ENCODE measurements at places on chromosomes 2 and 18. TPM values are rescaled to one million over a fixed set of nuclear protein-coding genes. Genes with fewer than 3 reads are reported as not detected.

- H3K27me3 ChIP-seq = peaks cover 3% of the 10 kb centered on the region
- H3K36me3 ChIP-seq = no peaks in the 10 kb centered on the region
- H3K4me1 ChIP-seq = peaks cover 2% of the 10 kb centered on the region
Observed at GRCh38 chr18:58102875-58103274, 58.8 kb downstream of the NEDD4L start.

GRCh38 chr18:37844209-37844970, 278.8 kb upstream of the CELF4 start:
- DNase-seq = no peak
- H3K4me1 ChIP-seq = no peaks in the 10 kb centered on the region
- no peaks in the 10 kb centered on the region for H3K36me3 ChIP-seq
- H3K27ac ChIP-seq = no peak overlapping the region
- H3K4me3 ChIP-seq = no peak overlapping the region

- no peak overlapping the region for H3K27ac ChIP-seq
- DNase-seq = no peak
- peaks cover 14% of the 10 kb centered on the region for H3K27me3 ChIP-seq
- H3K4me3 ChIP-seq = no peak overlapping the region
- H3K36me3 ChIP-seq = no peaks in the 10 kb centered on the region
- H3K4me1 ChIP-seq = peaks cover 4% of the 10 kb centered on the region
Observed at GRCh38 chr2:8966123-8966908, 37.2 kb downstream of the MBOAT2 start.

DNA sequence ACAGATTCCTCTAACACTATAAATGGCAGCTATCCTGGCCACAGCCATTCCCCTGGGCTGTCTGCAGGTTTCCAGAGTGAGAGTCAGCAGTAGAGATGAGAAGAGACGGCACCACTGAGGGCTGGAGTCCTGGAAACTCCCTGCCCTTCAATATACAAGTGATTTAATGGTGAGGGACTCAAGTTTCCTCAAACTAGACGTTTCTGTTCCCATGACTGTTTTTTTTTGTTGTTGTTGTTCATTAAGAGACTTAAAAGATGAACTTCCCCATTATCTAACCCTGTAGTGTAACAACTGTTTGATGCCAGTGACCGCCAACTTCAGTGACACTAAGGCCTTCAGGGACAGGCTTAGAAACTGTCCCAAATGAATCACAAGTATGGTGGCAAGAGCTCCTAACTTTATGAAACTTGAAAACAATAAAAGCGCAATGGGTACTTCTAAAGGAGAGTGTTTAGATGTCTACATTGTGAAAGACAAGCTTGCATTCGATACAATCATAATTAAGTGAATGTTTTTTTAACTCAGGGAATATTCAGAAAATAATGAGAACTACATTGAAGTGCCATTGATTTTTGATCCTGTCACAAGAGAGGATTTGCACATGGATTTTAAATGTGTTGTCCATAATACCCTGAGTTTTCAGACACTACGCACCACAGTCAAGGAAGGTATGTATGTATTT, 34.0 kb downstream of the IL1R2 start:
- no peaks in the 10 kb centered on the region for H3K27me3 ChIP-seq
- peaks cover under 1% of the 10 kb centered on the region for H3K4me1 ChIP-seq
- DNase-seq = no peak

- DNase-seq = no peak
- H3K27me3 ChIP-seq = peaks cover 12% of the 10 kb centered on the region
- H3K27ac ChIP-seq = no peak overlapping the region
- no peak overlapping the region for H3K4me3 ChIP-seq
Observed at GRCh38 chr18:57518533-57518932, 68.0 kb downstream of the FECH start.

GRCh38 chr18:3332376-3332775, 70.4 kb downstream of the MYL12B start:
- no peak for DNase-seq
- H3K27me3 ChIP-seq = peaks cover 7% of the 10 kb centered on the region
- H3K4me3 ChIP-seq = no peak overlapping the region
- H3K36me3 ChIP-seq = no peaks in the 10 kb centered on the region
- no peak overlapping the region for H3K27ac ChIP-seq

GRCh38 chr2:120323214-120323613, 22.7 kb upstream of the INHBB start:
- no peak overlapping the region for H3K4me3 ChIP-seq
- H3K4me1 ChIP-seq = peaks cover 4% of the 10 kb centered on the region
- DNase-seq = no peak
- H3K27ac ChIP-seq = no peak overlapping the region

DNA sequence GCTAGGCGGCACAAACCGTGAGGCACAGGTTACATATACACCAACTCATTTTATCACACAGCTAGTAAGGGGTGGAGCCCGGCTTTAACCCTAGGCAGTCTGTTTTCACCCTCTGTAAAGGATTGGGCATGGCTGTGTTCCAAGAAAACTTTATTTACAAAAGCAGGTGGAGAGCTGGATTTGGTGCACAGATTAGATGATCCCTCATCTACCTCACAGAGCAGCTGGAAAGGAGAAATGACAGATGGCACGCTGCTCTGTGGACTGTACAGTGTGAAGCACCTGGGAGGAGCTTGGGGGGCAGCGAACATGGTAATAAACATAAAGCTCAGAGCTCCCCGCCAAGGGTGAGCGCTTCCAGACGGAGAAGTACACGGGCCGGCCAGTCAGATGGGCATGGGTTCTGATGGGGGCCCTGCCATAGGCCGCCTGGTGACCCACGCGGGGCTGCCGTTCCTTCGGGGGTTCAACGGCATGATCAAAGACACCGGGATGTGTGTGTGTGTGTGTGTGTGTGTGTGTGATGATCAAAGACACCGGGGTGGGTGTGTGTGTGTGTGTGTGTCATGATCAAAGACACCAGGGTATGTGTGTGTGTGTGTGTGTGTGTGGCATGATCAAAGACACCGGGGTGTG, 862 bp upstream of the TMEM177 start:
- peaks cover 18% of the 10 kb centered on the region for H3K4me1 ChIP-seq
- peak overlapping the region; percentile 87 for H3K4me3 ChIP-seq
- H3K27ac ChIP-seq = peak overlapping the region; percentile 78
- H3K36me3 ChIP-seq = no peaks in the 10 kb centered on the region
- peaks cover 4% of the 10 kb centered on the region for H3K27me3 ChIP-seq
- no peak for DNase-seq

GRCh38 chr2:175567435-175568061, 386.0 kb upstream of the ATP5MC3 start:
- no peak overlapping the region for H3K27ac ChIP-seq
- DNase-seq = no peak
- peaks cover 3% of the 10 kb centered on the region for H3K4me1 ChIP-seq

DNA sequence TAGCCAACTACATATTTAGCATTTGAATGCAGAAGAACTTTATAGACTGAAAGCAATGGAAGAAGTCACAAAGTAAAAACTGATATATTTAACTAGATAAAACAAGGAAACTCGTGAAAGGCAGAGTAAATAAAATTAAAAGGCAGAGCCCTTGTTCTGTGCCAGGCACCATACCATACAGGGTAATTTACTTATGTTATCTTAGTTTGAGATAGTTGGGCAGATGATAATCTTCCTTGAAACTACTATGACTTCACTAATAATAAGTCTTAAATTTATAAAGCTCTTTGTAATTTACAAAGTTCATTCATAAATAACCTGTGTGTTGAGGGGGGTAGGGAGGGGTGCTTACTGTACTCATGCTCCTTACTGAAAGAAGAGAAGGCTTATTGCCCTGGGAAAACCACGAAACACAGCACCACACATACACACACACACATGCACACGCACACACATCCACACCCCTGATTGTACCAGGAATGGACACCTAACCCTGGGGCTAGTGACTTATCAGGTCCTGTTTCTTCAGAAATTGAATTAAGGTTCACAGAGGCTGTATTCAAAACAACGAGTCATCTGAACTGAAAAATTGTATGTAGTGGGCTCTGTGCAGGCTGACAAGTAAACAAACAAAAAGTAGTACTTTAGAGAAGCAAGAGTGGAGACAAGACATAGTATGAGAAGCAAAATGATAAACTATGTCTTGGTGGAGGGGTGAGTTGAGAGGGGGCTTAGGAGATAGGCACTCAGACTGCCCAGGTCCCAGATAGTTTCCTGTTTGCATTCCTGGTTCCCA, 38.1 kb downstream of the AGFG1 start:
- H3K27ac ChIP-seq = no peak overlapping the region
- H3K4me3 ChIP-seq = no peak overlapping the region
- H3K36me3 ChIP-seq = peaks cover 15% of the 10 kb centered on the region
- peaks cover 21% of the 10 kb centered on the region for H3K4me1 ChIP-seq
- H3K27me3 ChIP-seq = no peaks in the 10 kb centered on the region

The MSTN gene
- total RNA-seq = not detected

The CHRNG gene
- total RNA-seq = not detected

The LHCGR gene
- total RNA-seq = not detected

The CD302 gene
- total RNA-seq = 0.47 TPM

The PTPN2 gene
- total RNA-seq = 64.9 TPM

The FAM161A gene
- total RNA-seq = 3.8 TPM

The CYS1 gene
- total RNA-seq = 0.14 TPM
